ENCODE measurements at places on chromosomes 4 and X.

- DNase-seq: no peak
These were observed 196.6 kb upstream of the GABRA2 start for GRCh38 chr4:46586566-46586965.

DNA sequence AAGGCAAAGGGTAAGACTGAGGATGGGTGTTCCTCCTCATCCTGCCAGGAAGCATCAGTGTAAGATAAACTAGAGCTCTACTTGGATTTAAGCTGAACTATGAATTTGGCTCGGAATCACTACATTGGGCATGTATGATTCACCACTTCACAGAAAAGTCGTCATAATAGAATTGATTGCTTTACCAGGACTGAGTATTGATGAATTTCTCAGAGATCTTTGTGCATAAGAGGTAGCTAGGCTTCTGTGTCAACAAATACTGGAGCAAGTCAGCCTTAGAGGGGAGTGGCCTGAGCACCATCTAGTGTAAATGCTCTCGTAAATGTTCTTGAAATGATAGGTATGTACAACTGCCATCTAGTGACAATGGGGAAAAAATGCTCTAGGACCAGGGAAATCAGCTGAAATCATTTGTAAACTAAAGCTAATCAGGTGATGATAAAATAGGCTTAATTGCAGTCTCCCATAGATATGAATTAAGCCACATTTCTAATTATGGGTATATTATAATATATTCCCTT is 309.5 kb upstream of the FMR1 start:
- DNase-seq: no peak

GRCh38 chr4:174538123-174538875 is 16.0 kb upstream of the HPGD start:
- no peak for DNase-seq

DNA sequence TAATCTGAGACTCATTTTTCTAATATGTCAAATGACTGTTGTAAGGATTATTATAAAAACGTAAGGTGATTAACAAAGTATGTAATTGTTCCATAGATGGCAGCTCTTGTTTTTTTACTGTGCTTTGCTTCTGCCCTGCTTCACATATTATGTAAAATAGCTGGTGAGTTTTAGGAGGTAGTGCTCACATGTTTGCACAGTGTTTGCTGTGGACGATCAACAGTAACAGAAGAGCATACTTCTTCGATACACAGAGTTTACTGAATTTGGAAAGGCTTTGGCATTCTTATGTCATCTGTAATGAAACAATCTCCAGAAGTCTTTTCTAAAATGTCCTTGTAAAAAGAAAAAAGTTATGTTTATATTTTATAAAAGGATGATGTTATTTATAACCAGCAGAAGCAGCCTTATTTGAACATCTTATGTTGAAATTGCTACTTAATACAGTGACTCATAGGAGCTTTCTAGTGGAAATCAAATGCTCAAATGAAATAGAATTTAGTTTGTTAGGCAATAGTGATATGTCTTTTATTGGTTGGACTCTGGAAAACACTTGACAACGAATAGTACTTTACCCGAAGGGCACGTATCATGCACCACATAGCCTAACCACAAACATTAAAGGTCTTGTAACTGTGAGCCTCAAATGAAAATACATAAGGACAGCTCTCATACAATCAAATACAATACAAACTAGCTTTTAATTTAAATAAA is 1.9 kb upstream of the MTTP start:
- no peak for DNase-seq

DNA sequence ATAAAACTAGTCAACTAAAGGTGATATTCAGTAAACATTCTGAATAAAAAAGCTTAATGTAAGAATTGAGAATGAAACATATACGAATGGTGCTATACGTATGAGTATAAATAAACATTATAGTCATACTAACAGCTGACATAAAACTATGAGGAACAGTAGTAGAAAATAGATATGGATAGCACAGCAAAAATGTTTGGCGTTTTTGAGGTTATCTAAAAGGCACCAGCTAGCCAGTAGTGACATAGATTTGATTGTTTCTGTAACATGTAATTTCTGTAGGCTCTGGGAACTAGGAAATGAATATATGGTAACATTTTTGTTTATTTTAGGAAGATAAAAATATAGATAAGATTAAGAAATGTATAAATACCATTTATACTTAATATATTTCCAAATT is 69.3 kb downstream of the SNX25 start:
- no peak for DNase-seq

- no peak for DNase-seq
These were observed 283.3 kb downstream of the PTTG2 start for GRCh38 chr4:38243388-38244053.

DNA sequence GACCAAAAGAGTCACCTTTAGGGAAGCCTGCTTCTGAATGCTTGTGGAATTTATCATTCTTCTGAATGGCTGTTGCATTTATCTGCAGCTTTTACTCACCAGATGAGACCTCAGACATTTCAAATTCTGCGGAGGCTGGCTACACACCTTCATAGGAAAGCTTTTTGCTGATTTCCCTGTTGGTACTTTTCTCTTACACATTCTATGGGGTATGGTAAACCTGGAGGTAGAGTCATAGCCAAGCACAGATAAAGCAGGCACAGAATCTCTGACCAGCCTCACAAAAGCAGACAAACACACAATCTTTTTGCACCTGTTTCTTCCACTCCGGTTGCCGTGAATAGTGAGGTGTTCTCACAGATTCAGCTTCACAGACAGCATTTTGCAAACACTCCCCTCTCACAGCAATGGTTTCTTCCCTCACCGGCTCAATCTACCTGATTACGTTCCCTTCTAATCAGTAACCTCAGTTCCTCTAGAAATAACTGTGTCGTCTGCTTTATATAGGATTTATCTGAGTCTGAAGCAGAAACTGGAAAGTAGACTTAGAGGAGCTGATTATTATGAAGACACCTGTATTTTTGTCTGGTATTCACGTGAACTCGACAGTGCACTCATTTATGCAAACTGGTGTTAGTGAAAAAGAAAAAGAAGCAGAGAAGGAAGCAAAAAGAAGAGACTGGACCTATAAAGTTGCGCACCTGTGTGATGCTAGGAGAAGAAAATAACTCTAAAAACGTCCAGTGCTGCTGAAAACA is 83.1 kb downstream of the DMD start:
- no peak for DNase-seq

- no peak for DNase-seq
These were observed 4.4 kb upstream of the C4orf36 start for GRCh38 chr4:86896596-86896995.

- DNase-seq: no peak
These were observed 24.4 kb downstream of the TXK start for GRCh38 chr4:48109413-48110263.

DNA sequence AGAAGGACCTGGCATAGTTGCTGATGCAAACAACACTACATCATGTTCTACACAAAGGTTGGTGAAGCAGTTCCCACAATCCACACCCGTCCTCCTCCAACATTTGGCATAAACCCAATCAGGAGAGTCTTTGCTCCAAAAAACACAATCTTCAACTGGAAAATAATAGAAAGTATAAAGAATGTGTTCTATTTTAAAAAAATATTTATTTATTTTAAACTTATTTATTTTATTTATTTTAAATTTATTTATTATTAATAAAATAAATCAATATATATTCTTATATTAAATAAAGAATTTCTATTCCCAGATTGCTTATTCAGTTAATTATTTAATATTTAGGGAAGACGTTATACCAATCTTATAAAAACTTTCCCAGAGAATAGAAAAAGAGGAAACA is 1753.7 kb upstream of the AGA start:
- DNase-seq: no peak

GRCh38 chrX:50470103-50471031 is at the start of gene DGKK:
Gene DGKK, minus strand, starts transcription at chrX:50470825. Its CDS starts 147 bp downstream, at chrX:50470678.
- no peak for DNase-seq

- no peak for DNase-seq
These were observed 20.9 kb upstream of the RAB40A start for GRCh38 chrX:103540145-103540544.

DNA sequence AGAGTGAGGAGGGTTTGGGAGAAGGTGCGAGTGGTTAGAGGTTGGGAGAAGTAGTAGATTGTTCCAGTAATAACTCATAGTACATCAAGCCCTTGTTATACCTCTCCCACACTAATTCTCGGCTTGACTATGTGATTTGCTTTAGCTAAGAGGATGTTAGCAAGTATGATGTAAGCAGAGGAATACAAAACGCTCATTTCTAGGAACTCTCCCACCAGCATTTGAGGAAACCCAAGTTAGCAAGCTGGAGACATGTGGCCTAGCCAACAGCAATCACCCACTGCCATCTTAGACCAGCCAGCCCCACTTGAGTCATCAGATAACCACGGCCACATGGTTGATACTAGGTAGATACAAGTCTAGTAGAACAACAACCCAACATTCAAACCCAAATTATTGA is 14.2 kb downstream of the FTHL17 start:
- DNase-seq: no peak

- DNase-seq: no peak
These were observed 103.4 kb downstream of the MFAP3L start for GRCh38 chr4:169922632-169923276.

DNA sequence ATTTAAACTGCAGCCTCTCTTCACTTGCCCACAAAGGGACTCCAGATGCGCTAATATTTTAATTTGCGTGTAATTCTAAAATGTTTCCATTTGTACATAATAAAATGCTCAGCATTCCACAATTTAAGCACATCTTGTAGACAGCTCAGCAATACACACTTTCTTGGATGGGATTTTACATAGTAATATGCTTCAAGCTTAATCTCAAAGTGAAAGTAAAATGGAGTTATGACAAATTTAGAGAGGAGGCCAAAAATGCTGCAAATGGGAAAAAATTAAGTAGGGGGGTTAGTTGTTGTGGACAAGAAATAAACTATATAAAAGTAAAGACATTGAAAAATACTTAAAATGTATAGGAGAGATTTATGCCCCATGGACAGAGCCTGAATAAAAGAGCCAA is 149.1 kb downstream of the FBXO8 start:
- no peak for DNase-seq

DNA sequence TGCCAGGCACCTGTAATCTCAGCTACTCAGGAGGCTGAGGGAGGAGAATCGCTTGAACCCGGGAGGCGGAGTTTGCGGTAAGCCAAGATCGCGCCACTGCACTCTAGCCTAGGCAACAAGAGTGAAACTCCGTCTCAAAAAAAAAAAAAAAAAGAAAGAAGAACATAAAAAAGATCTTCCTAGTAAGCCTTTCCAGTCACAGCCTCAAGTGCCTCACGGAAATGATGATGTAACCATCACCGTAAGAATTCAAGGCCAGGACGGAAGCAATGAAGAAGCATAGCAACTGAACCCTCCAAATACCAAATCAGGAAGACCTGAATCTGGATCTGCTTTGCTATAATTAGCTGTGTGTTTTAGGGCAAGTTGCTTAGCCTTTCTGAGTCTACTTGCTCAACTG is 28.8 kb downstream of the RBM47 start:
- DNase-seq: no peak

All from stimulated activated CD4-positive, alpha-beta T cell treated with anti-CD3 and anti-CD28 coated beads, Interleukin-1b, Interleukin-23, amount 100 ng/mL, for 1 hour (primary cell).